SK-N-DZ (cell line): ENCODE measurements at places on chromosomes 13 and 19.

DNA sequence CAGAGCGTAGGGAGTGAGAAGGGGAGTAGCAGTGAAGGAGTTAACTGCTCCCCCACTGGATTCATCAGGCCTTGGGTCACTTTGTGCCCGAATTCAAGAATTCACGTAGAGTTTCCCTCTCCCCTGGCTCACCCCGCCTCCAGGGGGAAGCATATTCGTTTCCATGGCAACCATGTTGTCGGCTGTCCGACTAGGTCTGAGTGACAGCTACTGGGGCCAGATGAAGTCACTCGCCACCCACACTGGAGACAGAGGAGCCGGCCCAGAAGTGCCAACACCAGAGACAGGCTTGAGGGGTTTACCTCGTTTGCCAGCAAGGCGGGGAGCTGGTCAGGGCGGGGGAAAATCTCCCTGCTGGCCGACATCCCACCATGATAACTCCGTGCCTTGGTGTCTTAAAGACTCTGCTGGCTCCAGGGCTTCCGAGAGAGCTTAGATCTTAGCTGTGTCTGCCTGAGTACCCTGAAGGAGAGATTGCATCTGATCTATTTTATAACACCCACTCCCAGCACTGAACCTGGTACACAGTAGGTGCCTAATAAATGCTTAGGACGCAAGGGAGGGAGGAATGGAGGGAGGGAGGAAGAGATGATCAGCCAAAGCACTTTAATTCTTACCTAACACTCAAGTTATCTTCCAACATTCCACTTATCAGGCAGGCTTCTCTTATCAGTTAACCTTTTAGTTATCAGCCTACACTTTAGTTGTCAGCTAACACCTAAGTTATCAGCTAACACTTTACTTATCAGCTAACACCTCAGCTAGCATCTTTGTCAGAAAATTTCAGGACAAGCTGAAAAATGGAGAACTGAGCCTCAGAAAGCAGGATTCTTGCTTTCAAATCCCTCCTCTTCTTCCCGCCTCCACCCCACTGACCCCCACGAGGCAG lies 57.2 kb upstream of the ZNRF4 start:
- peak; percentile 56 for DNase-seq

DNA sequence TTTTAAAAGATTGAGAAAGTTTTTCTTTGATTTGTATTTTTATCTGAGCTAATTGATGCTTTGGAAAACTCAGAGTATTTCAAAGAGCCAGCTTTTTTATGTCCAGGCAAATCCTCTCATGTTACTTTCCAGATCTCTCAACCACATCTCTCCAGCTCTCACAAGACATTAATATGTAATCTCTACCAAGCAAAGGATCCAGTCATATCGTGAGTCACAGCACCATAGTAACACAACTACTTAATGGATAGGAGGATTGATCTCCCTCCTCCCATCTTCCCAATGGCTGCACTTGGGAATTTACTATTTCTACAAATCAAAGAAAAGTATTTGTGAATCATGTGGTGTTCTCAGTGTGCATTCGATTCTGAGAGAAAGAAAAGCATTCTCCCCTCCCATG lies 63.3 kb downstream of the POU4F1 start:
- DNase-seq: no peak

DNA sequence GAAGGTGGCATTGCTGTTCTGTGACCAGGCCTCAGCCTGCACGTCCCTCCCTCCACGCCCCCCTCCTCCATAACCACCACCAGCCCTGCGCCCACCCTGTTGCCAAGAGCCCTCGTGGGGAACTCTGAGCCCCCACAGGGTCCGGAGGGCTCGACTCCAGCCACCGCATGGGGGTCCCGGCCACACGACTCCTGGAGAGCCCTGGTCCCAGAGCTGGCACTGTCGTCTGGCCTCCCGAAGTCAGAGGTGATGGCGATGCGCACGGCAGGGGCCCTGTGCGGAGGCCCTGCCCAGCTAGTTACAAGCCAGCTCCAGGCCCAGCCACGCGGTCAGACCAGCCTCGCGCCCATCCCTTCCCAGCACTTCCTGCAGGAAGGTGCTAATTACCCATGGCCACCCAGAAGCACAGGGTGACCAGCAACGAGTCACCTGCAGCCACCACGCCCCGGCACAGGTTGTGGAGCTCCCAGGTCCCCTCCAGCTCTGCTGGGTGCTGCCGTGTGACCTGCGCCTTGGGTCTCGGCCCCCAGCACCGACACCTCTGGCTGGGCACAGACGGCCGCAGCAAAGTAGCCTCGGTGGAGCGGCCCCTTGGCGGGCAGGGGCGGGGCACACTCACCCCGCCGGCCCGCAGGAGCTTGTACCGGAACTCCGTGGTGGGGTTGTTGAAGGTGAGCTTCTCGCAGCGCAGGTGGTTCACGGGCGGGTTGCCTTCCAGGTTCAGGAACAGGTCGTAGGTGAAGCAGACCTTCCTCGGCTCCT lies 49.6 kb downstream of the MLLT1 start:
- DNase-seq: no peak

- peak; percentile 10 for DNase-seq
Observed at GRCh38 chr13:28058866-28059613, 41.3 kb downstream of the FLT3 start.

- DNase-seq: no peak
Observed at GRCh38 chr19:55461974-55462626, 658 bp upstream of the ISOC2 start.

DNA sequence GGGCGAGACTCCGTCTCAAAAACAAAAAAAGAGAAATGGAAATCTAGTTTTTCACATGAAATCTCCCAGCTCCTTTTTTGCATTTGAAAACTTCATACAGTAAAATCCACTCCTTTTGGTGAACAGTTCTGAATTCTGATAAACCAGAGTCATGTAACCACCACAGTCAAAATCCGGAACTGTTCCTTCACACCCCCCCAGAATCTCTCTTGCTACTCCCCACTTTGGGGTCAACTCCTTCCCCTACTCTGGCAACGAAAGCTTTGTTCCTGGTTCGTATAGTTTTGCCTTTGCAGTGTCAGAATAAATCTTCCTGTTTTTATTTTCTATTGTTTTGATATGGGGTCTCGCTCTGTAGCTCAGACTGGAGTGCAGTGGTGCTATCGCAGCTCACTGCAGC lies 23.7 kb downstream of the RCN3 start:
- DNase-seq: no peak

DNA sequence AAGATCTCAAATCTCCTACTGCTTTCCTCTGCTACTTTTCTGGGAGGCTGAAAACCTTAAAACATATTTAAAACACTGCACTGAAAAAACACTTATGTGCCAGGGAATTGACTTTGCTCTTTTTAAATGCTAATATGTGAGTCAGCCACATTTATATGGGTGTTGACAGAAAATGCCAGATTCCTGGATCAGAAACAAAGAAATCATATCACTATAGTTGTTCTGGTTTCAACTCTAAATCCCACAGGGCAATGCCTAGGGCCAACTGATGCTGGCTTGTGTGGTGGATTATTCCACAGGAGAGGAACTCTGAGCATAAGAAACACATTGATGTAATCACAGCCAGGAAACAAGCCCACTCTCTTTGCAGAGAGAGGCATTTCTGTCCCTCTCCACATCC lies 1439.0 kb upstream of the SPRY2 start:
- no peak for DNase-seq

DNA sequence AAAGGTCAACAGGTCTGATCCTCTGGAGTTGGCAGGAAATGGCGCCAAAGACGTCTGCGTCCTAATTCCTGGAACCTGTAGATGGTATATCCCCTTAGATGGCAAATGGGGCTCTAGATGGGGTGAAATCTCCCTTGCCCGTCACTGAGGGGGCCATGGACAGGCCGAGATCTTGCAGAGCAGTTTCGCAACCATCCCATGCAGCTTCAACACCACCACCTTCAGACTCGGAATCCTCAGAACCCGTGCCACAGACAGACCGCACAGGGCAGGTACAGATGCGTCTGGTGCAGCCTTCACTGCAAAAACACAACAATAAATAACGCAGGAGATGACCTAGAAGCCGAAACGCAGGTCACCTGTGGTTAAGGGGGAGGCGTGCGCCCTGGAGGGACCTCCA lies 17.7 kb downstream of the REXO1 start:
- DNase-seq: no peak

DNA sequence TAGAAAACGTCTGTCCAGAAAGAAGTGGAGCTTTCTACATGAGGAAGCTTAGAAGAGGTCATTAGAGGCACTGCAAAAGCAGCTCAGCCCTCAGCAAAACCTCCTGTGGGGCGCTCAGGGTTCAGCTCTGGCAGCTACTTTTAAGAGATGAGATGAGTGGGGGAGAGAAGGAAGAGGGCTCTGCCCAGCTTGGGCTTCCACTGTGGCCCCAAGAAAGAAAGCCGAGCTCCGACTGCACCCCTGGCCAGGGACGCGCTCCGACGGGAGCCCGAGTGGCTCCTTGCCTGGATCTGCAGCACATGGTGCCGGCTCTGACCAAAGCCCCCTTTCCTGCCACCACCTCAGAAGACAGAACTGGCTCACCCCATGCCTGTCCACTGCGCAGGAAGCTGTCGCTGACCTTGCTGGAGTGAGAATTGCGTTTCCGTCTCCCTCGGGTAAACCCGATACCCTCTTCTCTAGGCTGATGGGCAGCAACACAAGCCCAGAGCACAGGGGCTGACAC lies 36.4 kb downstream of the NAXD start:
- no peak for DNase-seq

DNA sequence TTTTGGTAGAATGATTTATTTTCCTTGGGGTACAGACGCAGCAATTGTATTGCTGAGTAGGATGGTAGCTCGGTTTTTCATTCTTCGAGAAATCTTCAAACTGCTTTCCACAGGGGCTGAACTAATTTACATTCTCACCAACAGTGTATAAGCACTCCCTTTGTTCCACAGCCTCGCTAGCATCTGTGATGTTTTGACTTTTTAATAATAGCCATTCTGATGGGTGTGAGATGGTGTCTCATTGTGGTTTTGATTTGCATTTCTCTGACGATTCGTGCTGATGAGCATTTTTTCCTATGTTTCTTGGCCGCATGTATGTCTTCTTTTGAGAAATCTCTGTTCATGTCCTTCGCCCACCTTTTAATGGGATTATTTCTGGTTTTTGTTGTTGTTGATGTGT lies 54.8 kb upstream of the UQCRFS1 start:
- DNase-seq: no peak

DNA sequence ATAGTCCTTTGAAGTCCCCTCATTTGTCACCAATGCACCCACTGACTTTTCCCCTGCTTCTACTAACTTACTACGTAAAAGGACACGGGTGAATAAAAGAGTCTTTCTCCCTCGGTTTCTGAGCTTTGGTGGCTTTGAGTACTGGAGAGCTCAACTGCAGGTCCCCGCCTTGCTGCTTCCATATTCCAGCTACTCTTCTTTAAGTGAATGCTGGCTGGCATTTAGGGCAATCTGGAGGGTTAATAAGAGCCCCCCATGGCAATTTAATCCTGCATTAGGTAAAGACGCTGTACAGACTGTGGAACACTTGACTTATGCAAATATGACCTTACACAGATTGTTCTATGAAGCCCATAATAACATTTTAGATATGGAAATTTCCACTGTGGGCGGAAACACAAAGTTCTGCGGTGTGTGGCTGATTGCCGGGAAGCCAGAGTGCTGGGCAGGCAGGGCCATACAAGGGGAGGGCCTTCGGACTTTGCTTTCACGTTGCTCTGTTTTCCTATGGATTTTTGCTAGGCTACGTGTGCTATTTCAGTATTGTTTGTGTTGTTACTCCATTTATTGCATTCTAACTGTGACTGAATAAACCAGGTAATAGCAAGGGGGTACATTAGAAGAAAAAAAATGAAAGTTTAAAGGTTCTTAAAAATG lies 97.5 kb downstream of the SLC10A2 start:
- DNase-seq: no peak

DNA sequence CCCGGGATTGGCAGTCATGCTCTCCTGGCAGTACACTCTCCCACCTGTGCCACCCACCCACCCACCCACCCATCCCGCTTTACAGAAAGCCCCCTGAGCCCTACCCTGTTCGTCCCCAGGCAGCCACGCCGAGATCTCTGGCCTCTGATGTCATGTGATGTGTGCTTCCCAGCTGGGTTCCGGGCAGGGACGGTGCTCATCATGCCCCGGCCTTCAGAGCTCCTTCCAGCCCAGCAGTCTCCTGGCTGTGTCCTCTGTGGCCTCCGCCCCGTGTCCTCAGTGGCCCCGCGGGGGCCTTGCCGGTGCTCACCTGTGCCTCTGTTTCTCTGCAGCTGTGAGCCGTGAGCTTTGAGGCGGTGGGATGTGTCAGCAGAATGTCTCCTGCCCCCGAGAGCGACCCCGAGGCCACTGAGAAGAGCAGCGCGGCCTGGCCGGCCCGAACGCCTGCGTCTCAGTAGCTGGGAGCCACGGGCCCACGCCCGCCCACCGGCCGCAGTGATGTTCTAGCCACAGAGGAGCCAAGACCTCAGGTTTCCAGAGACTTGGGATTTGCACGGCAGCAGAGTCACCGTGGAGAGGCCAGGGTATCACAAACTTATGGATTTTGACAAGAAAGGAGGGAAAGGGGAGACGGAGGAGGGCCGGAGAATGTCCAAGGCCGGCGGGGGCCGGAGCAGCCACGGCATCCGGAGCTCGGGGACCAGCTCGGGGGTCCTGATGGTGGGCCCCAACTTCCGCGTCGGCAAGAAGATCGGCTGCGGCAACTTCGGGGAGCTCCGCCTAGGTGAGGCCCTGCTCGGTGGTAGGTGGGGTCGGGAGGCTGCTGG lies 28.4 kb downstream of the CSNK1G2 start:
- DNase-seq: no peak

- no peak for DNase-seq
Observed at GRCh38 chr19:2217591-2217990, 18.5 kb downstream of the PLEKHJ1 start.

DNA sequence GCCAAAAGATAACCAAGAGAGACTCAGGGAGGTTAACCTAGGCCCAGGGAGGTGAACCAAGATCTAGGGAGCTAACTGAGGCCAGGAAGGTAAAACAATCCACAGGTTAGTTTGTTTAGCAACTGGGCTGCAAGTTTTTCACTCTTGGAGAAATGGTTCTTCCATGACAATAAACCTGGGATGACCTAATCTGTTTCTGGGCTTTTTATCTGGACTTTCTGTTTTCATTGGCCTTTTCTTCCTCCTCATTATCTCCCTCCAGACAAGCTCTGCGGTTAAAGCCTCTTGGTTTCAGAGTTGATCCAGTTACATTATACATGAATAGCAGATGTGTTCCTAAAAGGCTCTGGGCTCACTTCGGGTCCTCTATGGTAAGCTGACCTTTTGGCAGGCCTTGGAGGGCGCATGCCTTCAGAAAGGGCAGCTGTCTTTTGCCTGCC lies 44.2 kb downstream of the PCDH8 start:
- DNase-seq: no peak

DNA sequence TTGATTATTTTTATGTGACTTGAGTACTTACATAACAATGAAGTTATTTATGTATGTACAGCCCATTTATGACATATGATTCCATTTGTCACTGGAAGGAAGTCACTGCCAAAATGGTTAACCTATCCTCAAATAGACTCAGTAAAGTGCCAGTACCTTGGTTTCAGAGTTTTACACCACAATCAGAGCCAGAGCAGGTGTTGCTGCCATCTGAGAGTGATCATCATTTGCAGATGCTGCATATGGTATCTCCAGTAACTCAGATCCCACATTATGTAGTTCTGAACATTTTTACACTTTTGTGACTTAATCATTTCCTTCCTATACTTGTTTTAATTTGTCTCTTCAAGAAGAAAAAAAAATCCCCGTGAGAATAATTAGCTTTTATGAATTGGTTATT lies 313.3 kb downstream of the HS6ST3 start:
- DNase-seq: no peak

GRCh38 chr19:47660435-47660832 lies 51.5 kb downstream of the BICRA start:
- DNase-seq: no peak
